ENCODE measurements at places on chromosomes 4 and X.
A peak's percentile ranks its signal among the peaks of the same experiment; 100 is the strongest.

DNA sequence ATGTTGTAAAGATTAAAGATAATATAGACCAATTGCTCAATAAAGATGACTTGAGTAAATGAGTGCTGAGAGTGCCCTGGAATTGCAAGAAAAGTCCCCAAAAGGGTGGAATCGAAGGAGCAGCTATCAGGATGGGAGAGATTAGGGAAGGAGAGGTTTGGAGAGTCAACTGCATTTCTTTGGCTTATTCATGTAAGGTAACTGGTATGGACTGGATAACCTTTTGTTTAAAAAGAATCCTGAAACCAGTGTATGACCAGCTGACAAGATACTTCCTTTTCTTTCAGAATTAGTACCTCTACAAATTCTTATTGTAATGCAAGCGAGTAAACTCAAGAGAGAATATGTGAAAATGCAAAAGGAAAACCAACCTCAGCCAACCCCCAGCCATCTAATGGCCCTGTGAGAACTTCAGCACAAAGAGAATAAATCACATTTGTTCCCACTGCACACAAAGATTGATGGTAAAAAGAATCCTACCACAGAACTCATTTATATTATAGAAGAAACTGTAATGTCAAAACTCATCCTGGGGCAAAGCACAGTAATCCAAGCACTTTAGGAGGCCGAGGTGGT, 24.5 kb upstream of the SPP1 start:
- no peak for DNase-seq

DNA sequence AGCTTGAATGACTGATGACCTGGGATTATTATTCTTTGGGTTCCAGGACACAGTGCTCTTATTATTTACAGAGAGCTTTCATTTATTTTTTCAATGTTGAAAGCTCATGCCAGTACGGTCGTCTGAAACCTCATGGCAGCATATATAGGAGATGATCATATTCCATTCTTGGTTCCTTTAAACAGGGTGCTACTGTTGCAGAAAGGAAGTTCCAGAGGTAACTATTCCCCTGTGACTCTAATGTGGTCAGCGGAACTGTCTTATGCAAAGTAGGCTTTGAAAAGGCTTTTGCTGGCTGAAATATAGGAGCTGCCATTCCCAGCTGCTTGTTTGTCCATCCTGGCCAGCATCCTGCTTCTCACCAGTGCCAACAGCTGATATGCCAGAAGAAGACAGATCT, 208.3 kb upstream of the LEF1 start:
- DNase-seq: no peak

GRCh38 chrX:135985973-135986310, 707 bp downstream of the SLC9A6 start:
- DNase-seq: no peak

DNA sequence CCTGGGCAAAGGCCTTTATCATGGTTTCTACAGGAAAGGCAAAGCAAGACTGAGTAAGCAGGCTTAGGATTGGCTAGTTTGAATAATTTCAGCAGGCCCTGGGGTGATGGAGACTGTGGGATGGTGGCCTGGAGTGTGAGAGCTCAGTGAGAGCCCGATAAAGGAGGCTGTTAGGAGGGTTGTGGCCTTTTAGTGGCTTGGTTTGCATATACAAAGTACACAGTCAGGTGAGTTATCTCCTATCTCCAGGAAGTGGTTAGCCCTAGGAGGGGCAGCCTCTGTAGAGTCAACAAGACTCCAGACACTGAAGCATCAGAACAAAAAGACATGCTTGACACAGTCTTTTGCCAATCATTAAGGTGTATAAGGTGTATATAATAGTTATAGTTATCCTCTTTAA, 157.2 kb downstream of the CFAP299 start:
- no peak for DNase-seq

GRCh38 chr4:139144161-139144859, 32.7 kb downstream of the ELF2 start:
- DNase-seq: peak; percentile 11

DNA sequence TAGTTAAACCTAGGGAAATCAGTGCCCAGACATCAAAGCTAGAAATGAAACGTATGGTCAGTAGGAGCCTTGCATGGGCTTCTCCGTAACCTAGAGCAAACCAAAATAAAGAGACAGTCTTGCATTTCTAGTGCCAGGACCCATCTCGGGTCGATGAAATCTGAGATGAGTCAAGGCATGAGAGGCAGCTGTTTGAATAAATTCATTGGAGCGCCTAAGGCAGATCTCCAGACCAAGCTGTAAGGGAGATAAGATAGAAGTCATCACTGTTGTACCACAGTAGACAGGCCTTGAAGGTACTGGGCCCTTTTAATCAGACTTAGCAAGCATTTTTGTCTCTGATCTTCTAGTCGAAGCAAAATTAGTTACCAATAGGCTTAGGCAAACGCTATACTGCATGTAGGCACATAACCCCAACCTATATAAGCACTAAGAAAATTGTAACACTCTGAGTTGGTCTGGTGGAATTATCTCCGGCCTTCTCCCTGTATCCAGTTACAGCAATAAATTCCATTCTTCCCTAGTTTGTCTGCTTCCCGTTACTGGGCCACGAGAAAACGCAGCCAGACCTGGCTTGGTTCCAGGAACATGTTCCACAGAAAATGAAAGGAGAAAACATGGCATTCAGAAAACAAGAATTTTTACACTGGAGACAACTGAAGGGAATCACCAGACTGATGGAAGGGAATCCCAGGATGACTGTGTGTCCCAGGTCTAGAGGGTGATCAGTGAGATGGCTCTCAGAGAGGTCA, 21.1 kb upstream of the PAPSS1 start:
- DNase-seq: no peak

GRCh38 chrX:30930679-30931078, 41.6 kb upstream of the TAB3 start:
- DNase-seq: no peak

DNA sequence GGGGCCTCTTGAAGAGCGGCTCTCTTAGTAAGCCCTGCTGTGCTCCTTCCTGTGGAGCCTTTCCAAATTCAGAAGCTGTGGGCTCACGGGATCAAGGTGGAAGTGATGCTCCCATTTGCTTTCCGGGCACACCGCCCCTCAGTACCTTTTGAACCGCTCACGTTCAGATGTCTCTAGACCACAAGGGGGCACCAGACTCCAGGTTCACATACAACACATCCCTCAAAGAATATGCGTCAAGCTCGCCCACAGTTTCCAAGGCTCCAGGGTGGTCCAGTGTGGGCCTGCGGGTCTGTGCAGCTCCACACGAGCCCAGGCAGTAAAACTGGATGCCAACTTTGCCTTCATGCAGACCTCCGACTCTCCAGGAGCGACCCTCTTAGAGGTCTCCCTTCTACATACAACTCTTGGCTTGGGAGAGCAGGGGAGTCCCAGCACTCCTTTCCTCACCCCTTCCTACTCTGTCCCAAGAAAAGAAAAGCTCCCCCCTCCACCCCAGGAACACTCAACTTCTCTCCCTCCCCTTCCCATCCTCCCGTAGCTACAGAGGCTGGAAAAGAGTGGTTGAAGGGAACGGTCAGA, 11.0 kb downstream of the SUPT20HL1 start:
- DNase-seq: peak; percentile 38

DNA sequence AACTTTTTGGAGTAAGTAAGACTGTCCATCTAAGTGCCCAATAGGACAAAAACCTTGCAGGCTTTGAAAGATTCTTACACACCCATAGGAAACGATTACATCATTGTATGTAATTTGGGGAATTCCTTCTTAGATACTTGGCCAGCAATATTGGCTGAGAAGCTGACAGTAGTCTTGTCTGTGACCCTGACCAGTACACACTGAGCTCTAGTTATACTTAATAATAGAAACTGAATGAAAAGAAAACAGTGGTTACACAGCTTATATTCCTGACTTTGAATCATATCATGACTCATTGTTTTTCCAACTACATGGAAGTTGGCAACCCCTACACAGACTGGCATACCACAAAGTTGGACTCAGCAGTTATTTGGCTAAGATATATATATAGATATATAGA, 7.1 kb upstream of the TLR2 start:
- DNase-seq: no peak

DNA sequence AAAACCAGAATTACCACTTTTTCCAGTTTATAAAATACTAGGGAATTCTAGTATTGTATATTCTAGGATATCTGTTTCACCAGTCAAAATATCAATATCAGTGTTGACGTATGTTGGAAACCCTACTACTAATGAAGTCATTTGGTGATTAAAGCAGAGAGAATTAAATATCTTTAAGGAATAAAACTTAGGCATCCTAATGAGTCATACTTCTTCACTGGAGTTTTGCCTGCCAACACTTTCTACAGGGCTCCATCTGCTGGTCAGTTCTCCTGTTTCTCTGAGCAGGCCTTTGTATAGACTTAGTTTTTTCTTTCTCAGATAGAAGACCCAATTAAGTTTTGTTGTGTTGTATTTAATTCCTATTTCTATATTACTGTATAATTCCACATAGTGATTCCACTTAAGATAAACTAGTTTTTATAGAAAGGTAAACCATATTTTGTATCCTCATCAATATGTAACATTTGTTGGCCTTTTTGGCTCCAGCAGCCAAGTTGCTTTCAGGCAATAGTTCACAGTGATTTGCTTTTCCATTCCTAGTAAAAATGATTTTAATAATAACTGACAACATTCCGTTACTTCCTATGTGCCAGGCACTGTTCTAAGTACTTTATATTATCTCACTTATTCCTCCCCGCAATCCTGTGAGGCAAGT, 3.5 kb downstream of the AP1AR start:
- DNase-seq: peak; percentile 62

DNA sequence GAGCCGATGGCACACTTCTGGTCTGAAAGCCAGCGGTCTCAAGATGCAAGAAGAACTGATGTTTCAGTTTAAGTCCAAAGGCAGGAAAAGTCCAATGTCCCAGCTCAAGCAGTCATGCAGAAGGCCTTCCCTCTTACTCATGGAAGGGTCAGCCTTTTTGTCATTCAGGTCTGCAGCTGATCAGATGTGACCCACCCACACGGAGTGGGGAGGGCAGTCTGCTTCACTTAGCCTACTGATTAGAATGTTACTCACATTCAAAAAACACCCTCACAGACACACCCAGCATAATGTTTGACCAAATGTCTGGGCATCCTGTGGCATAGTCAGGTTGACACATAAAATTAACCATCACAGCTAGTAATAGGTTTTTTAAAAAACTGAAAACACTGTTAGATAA, 6.6 kb downstream of the HCCS start:
- DNase-seq: no peak

GRCh38 chrX:151393514-151393913, 3.5 kb upstream of the VMA21 start:
- peak; percentile 51 for DNase-seq

GRCh38 chrX:14528629-14529289, 577 bp upstream of the GLRA2 start:
- DNase-seq: peak; percentile 12

- no peak for DNase-seq
These were observed 22.5 kb upstream of the TRIM2 start for GRCh38 chr4:153181700-153182099.

Measured in putamen (tissue), 1 donor.